ENCODE measurements at places on chromosomes 4 and X.

DNA sequence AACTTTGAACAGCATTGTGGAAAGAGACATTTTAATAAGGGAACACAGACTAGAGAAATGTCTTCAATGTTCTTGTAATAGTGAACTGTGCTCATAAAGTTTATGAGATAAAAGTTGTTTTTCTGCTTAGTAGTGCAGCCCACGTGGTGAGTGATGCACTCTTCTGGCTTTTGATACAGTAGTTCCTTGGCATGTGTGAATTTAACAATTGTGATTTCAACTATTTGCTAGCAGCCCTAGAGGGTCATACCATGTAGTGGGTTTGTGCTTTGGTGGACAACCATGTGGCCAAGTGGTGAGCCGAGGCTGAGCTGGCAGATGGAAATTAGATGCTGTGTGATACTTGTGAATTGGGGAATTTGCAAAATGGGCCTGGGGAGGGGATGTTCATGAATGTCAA, 116.2 kb upstream of the SLC4A4 start:
- DNase-seq: no peak

DNA sequence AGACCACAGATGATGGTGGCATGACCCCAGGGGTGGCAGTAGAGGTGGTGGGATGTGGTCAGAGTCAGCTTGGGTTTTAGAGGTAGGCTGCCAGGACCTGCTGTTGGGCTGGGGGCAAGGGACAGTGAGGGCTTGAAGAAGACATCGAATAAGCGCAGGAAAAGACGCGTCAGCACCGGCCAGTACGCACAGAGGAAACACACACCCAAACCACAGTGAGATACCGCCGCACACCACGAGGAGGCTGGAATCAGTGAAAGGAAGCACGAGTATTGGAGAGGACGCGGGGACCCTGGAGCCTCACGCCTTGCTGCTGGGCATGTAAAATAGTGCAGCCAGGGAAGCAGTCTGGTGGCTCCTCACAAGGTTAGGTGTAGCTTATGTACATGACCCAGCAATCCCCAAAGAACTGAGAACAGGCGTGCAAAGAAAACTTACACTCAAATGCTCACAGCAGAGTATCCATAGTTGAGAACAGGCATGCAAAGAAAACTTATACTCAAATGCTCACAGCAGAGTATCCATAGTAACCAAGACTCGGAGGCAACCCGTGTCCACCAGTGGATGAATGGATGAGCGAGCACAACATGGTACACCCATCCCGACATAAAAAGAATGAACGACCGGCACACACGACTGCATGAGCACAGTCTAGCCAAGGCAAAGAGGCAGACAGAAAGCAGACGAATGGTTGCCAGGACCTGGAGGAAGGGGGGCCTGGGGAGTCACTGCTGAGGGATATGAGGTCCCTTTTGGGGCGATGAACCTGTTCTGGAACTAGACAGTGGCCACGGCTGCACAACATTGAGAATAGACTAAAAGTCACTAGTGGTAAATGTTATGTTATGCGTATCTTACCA, 13.3 kb downstream of the PDZD4 start:
- no peak for DNase-seq

GRCh38 chr4:181308476-181309312, 934.5 kb upstream of the TENM3 start:
- DNase-seq: no peak

DNA sequence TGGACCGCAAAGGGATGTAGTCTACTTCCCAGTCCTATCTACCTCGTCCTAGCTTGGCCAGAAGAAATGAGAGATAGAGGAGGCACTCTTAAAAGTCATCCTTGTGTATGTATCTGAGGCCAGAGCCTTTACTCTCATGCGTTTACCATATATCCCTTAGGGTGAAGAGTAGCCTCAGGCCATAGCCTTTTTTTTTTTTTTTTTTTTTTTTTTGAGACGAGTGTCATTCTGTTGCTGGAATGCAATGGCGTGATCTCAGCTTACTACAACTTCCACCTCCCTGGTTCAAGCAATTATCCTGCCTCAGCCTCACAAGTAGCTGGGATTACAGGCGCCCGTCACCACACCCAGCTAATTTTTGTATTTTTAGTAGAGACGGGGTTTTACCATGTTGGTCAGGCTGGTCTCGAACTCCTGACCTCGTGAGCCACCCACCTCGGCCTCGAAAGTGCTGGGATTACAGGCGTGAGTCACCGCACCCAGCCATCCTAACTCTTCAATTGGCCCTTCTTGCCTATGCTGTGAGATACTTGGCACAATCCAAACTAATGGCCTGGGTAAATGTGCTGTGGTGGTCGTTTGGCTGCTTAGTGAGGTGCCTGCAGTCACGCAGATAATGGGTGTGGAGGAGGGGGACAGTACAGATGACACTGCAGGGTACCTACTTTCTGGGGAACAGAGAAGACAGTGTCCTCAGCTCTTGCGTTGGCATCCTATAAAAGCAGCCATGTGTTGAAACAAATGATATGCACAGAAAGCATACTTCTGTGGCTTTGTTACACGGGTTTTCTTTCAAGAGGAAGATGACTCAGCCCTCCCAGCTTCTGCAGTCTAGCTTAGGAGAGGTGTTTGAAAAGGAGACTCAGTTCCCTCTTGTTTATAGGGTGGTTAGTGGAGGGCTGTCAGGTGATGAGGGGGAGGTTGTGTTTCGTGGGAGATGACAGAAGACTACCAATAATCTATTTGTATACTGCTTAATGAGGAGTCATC, 10.4 kb upstream of the DGAT2L6 start:
- DNase-seq: no peak

- DNase-seq: no peak
Observed at GRCh38 chr4:154528869-154529268, 21.3 kb downstream of the PLRG1 start.
